Bone marrow (tissue), 2 donors: ENCODE measurements at places on chromosomes 5 and 9.

DNA sequence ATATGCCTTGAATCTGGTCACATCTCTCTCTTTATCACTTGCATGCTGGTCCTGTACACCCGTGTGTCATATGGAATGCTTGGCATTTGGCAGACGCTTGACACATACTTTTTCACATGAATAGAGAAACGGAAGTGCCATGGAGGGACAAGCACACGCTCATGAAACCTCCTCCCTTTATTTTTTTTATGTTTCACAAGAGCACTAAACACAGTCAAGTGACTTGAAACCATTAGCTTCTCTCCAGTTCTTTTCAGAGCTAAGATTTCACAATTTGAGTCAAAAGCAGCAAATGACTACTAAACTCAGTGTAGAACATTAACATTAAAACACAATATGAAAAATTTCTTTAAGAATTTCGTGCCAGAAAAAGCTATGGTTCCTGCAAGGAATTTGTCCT lies 151.1 kb downstream of the DOCK2 start:
- DNase-seq, result no peak

GRCh38 chr9:70324963-70325362 lies 66.2 kb downstream of the SMC5 start:
- DNase-seq, result no peak

DNA sequence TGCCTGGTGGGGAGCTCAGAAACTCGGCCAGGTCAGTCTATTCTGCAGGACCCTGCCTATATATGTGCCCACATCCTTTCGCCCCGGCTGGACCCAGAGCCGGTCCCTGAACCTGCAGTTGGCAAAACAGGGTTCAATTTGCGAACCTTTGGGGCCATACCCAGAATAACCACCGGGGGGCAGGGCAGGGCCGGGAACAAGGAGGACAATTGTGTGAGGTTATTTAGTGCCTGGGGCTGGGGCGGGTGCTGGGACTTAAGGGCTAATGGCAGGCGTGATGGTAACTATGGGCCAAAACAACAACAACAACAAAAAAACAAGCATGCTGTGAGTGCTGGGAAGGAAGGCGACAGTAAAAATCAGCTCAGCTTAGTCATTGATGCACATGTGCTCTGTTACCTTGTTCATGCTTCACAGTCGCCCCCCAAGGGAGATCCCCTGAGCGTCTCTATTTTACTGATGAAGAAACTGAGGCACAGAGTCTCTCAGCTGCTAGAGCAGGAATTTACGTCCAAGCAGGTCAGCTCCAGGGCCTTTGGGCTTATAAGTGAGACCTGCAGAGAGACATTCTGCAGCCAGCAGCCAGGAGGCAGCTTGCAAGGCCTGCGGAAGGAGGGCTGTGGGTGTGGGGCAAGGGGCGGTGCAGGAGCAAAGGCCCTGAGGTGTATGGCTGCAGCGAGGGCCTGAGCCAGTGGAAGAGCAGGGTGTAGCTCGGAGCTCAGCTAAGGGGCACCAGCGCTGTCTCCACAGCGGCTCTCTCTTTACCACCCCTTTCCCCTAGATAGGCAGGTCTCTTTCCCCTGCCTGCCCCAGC lies 106.0 kb downstream of the PHF2 start:
- DNase-seq, result no peak

DNA sequence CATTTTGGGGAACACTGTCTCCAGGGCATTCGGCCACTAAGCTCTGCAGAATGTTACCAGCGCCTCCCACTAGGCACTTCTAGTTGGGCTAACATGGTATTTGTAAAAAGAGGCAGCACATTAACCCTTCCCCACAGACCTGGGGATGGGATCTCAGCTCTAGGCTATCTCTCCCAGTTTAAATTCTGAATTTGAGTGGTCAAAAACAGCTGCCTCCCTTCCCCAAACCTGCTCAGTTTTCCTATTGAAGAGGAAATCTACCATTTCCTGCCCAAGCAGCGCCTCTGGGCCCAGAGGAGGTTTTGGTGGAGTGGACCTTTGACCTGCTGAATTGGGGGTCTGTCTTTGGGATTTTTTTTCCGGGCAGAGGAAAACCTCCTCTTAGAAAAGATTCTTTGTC lies 53.2 kb downstream of the ENC1 start:
- no peak for DNase-seq

DNA sequence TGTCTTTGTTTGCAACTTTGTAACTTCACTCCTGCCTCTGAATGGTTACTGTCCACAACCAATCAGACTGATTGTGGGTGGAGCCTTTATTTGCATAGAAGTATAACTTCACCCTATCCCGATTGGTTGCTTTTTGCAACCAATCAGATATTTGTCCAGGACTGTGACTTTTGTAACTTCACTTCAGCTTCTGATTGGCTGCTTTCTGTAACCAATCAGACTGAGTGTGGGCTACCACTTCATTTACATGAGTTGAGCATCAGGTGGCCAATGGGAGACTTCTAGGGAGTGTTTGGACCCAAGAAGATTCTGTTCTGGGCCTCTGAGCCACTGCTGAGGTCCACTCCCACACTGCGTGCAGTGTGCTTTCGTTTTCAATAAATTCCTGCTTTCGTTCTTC lies 1810.7 kb upstream of the CDH6 start:
- DNase-seq, result no peak
